IPS-NIHi11 (cell line): ENCODE measurements at places on chromosomes 13 and 19.

- DNase-seq, result no peak
Measured at GRCh38 chr13:110826861-110827672, 87.8 kb downstream of the ANKRD10 start.

DNA sequence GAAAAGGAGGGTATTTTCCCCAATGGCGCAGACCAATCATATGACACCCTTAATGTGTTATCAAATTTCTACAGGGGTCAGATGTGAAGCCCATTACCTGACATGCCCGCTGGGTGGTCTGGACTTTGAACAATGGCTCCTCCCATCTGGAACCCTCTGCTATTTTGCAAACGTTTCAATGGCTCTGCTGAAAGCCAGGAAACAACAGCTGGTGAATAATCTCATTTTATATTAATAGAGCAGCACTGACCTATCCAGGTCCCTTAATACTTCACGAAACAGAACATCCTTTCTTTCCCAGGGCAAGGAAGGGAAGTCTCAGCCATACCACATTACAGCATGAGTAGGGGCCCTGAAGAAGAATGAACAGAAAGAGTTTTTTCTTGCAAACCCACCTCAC, 20.3 kb upstream of the KPNA3 start:
- DNase-seq, result no peak

- DNase-seq, result peak; percentile 84
Measured at GRCh38 chr19:49937750-49938381, 8.6 kb upstream of the NUP62 start.

DNA sequence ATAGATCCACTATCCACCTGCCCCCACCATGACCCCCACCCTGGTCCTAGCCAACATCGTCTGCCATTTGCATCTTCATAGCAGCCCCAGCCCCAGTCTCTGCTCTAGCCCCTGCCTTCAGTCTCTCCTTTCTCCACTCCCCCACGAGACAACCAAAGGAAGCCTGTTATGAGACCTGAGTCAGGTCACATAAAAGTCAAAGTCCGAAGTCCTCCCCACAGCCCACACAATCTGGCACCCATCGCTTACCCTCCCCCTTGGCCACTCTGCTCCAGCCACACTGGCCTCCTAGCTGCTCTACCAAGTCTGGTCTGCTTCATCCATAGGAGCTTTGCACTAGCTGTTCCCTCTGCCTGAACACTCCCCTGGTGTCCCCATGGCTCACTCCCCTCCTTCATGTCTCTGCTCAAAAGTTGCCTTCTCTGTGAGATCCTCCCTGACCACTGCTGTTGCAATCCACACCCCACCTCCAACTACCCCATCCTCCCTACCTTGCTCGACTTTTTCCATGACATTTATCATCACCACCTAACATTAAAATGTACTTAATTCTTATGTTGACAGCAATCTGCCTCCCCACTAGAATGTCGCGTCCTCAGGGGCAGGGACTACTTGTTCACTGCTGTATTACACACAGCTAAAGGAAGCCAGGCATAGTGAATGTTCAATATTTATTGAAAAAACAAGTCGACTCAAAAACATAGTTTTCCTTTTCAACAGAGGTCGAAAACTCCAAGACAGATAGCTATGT, 1.2 kb upstream of the PLEKHG2 start:
- no peak for DNase-seq

DNA sequence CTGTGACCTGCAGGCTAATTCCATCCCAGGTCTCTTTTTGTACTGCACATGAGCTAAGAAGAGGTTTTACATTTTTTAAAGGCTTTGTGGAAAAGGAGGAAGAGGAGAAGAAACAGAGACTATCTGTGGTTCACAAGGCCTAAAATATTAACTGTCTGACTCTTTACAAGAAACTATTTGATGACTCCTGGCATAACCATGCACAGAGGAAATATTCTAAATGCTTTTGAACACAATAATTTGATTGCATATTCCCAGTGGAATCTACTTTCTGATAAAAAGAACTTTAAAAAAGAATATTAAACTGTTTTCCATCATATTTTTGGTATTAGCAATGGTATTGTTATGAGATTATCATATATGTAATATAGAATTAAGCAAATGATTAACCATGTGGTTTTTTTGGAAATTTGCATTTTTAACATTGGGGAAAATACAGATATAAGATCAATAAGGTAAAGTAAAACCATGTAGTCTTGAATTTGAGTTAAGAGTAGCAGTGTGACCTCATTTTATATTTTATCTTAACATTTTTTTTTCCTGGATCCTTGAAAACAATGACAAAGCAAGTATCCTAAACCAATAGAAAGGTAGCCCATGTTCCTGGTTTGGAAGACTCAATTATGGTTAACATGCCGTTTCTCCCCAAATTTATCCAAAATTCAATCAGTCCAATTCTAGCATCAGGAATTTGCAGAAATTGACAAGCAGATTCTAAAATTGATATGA, 251.0 kb downstream of the UQCRFS1 start:
- no peak for DNase-seq

DNA sequence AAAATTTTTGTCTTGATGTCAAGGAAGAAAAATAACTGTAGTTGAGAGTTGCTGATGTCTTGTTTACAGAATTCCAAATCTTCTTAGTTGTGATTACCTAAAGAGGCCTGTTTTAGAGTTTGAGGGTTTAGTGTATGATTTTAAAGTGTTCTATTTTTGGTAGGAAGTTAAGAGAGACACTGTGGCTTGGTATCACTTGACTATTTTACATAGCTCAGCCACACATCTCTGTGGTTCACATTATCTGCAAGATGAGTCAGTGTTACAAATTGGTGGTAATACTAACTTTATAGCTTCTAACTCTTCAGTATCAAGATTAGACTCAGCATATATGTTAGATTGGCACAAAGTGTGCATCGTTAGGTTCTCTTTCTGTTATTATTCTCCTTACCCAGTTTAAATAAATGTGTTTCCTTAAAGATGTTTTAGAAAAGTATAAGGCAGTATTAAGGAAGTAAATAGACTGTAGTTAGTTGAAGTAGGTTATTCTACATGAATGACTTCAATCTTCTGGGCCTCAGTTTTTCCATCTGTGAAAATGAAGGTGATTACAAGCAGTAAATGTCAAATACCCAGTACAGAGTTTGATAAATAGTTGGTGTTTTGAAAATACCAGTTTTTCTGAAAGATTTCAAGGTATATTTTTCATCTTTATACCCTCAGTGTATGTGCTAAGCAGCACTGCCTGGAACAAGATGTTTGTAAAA, 33.4 kb downstream of the COG6 start:
- no peak for DNase-seq

DNA sequence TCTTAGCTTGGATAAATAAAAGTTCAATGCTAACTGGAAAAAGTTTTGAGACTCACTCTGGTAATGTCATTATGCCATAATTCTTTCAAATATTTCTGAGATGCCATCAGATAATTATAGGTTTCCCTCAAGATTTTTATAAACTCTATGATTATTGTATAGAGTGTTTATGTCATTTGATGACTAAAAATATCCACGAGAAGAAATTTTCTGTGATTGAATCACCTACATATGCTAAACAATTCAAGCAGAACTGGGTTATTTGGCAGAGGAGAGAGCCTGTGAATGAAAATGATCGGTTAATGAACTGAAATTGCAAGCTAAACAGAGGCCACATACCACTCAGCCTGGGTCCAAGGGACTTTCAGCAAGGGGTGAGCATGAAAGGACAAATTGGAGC, 92.6 kb upstream of the TSC22D1 start:
- no peak for DNase-seq

- DNase-seq, result no peak
Measured at GRCh38 chr13:70812481-70812880, 704.2 kb upstream of the KLHL1 start.

GRCh38 chr13:31904941-31905824, 126.4 kb upstream of the FRY start:
- DNase-seq, result no peak

GRCh38 chr19:55492362-55492944, 4.2 kb downstream of the SSC5D start:
- no peak for DNase-seq

DNA sequence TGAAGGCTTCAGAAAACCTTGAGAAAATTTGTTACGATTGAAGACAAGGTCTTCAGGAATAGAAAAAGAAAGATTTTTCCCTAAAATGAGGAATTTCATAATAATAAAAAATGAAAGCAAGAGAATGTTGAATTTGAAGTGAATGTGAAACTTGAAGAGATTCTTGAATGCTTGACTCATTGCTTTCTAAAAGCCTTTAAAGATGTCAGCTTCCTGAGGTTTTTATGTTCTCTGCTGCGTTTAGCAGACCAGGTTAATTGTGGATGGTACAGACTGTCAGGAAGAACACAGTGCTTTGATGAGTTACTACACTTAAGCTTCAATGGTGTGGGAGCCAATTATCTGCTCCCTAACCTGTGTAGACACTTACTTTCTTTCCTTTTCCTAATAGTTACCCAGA, 96.3 kb upstream of the FNDC3A start:
- DNase-seq, result no peak

- peak; percentile 65 for DNase-seq
Measured at GRCh38 chr19:39599116-39599515, 3.2 kb upstream of the LGALS13 start.

GRCh38 chr19:18023622-18024251, 15.8 kb downstream of the ARRDC2 start:
- DNase-seq, result peak; percentile 29

DNA sequence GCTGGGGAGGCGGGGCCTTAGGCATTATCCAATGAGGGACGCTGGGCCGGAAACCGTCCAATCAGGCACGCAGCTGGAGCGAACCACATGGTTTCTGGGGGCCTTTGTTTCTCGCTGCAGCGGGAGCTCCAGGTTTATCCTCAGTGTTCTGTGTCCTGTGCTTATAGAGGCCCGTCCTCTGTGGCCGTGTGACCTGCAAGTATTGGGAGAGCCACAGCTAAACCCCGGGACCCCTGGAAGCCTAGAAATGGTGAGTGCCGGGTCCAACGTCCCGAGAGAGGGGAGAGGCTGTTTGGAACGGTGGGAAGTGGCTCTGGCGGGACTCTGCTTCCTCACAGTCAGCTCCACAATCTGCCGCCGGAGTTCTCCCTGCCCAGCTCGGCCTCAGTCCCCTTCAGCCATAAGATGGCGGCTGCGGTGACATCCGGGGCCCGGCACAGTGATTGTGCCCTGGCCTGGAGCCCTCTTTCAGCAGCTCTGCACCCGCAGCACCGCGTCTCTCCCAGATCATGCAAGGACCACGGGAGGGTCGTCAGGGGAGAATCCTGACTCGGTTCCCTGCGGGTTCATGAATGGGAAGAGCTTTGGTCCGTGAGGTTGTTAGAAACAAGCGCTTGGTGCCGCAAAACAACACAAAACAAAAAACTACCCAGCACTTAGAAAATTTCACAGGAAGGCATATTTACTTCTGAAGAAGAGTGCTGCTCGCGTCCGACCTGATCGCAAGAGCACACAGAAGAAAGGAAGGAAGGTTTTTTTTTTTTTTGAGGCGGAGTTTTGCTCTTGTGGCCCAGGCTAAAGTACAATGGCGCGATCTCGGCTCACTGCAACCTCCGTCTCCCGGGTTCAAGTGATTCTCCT, at the start of gene ZNF253:
Gene ZNF253, plus strand, starts transcription at position 133 of the 861 bp plus-strand sequence. Its CDS starts 115 bp downstream, at position 248.
- DNase-seq, result peak; percentile 84

DNA sequence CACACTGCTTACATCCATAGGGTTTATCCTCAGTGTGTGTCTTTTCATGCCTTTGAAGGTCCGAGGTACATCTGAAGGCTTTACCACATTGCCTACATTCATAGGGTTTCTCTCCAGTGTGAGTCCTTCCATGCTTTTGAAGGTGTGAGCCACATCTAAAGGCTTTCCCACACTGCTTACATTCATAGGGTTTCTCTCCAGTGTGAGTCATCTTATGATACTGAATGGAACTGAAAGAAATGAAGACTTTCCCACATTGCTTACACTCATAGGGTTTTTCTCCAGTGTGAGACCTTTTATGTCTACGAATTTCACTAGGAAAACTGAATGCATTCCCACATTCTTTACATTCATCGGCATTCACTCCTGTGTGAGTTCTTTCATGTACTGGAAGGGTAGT, 7.1 kb downstream of the ZNF20 start:
- no peak for DNase-seq

DNA sequence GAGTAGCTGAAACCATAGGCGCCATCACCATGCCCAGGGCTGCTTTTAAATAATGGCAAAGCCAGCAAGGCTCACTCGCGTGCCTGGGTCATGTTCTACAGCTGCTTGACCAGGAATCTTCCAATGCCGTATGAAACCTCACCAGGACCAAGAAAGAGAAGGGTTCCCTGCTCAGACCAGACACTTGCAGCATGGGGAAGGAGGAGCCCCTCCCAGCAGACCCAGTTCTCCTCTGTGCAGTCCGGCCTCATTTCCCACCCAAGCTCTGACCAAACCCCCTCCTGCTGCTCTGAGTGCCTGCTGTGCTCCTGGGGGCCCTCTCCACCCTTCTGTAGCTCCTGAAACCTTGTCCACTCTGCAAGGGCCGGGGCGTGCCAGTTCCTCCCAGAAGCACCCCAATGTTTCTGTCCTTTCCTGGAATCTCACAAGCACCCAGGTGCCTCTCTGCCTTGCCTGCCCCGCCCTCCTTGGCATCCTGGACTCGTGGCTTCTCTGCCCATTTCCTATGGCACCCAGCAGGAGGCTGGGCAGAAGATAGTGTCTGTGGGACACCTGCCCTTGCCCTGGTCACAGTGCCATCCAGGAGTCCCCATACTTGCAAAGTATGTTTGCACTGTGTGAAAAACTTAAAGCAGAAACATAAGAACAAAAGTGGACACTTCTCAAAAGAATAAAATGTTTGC, 6.8 kb upstream of the SLC7A9 start:
- no peak for DNase-seq

DNA sequence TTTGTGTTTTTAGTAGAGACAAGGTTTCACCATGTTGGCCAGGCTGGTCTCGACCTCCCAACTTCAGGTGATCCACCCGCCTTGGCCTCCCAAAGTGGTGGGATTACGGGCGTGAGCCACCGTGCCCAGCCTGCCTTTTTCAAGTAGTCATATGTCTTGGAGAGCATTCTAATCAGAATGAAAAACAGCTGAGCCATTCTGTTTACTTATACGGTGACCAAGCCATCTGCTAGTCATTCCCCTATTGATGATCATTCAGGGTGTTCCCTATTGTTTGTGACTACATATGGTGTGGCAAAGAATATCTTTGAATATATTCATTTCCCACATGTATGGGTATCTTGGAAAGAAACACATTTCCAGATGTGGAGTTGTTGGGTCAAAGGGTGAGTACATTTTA, 17.2 kb downstream of the BLOC1S3 start:
- DNase-seq, result no peak

- DNase-seq, result no peak
Measured at GRCh38 chr13:74773248-74773647, 639.0 kb upstream of the KLF12 start.

DNA sequence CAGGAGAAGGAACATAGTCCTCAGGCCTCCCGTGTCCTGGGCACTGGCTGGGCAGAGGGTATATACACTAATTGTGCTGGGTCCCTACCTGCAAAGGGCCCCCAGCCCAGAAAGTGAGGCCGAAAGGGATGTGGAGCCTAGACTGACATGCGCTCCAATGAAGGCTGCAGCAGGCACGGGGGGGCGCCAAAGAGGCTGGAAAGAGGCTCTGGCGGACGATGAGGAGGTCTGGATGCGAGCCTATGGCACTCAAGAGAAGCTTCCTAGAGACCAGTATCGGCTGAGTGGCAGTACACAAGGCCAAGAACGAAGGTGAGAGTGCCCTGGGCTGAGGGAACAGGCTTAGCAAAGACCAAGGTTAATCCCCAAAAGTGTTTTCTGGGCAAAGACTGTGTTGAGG, 16.6 kb downstream of the VRK3 start:
- DNase-seq, result peak; percentile 83
